ENCODE measurements at places on chromosomes 3 and 15. TPM values are rescaled to one million over a fixed set of nuclear protein-coding genes. Genes with fewer than 3 reads are reported as not detected.

The PDZRN3 gene
- polyA plus RNA-seq, result 1.1 TPM

The SPESP1 gene
- not detected for polyA plus RNA-seq

The LRTM1 gene
- not detected for polyA plus RNA-seq

The NRROS gene
- polyA plus RNA-seq, result not detected

The FMN1 gene
- polyA plus RNA-seq, result 0.26 TPM

The LIPH gene
- 0.05 TPM for polyA plus RNA-seq

The GPR15 gene
- not detected for polyA plus RNA-seq

The RHCG gene
- 0.32 TPM for polyA plus RNA-seq

The FSD2 gene
- not detected for polyA plus RNA-seq

The FBXO40 gene
- not detected for polyA plus RNA-seq

The C3orf85 gene
- not detected for polyA plus RNA-seq

The DUOX1 gene
- polyA plus RNA-seq, result not detected

The POTEB2 gene
- polyA plus RNA-seq, result not detected

The IGSF10 gene
- polyA plus RNA-seq, result not detected

The SEMA3B gene
- 9.6 TPM for polyA plus RNA-seq

The ARNT2 gene
- polyA plus RNA-seq, result 49.8 TPM

The NOP10 gene
- polyA plus RNA-seq, result 263 TPM

The NAA80 gene
- 5.3 TPM for polyA plus RNA-seq

The KIF15 gene
- polyA plus RNA-seq, result 5.8 TPM
